NCI-H2081 (cell line): ENCODE measurements at places on chromosomes 7 and 10.

DNA sequence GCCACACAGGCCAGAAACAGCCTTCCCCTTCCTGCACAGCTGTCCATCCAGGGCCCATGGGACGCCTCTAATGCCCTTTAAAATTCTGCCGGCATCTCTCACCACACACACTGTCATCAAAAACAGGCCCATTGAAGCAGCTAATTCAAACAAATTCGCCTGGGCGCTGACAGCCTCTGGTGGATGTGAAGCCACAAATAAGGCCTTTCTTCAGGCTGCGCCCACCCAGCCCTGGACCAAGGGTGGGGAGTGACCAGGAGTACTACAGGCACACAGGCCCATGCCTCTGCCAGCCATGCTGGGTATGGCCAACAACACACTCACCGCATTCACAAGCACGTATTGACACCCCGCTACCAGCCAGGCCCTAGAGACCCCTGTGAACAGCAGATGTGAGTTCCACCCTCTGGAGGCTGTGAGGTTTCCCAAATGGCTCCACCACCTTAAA is 54.6 kb downstream of the SLIT1 start:
- no peak for DNase-seq

- no peak for DNase-seq
These were observed 99.6 kb downstream of the JMJD1C start for GRCh38 chr10:63365976-63366765.

- no peak for DNase-seq
These were observed 24.6 kb upstream of the EIF4H start for GRCh38 chr7:74149603-74150002.

- DNase-seq, result peak; percentile 50
These were observed 167.1 kb downstream of the NEURL1 start for GRCh38 chr10:103660364-103661197.

GRCh38 chr10:12187321-12187905 is 8.3 kb downstream of the NUDT5 start:
- DNase-seq, result no peak

- DNase-seq, result no peak
These were observed 166.4 kb downstream of the SLIT1 start for GRCh38 chr10:97019213-97019844.

DNA sequence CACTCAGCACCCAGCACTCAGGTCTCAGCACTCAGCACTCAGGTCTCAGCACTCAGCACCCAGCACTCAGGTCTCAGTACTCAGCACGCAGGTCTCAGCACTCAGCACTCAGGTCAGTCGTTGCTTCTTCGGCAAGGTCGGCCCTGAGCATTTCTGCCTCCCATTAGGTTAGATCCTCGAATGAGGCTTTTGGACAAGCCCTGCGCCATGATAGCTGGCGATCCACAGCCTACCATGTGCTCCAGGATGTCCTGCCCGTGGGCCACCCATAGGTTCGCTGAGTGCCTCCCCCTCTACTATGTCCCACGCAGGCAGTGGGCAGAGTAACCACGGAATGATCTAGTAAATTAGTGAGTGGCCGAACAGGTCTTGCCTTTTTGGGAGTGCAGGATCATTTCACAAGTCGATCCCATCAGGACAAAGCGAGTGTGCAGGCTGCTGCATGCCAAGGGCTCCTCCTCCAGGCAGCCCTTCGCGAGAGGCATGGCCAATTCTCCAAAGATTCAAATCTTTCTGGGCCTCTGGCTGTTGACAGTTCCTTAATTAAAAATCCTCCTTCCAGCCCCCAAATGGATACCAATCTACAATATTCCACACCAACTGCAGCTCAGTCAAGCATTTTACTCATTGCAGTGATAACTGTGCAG is 206.3 kb downstream of the ADARB2 start:
- no peak for DNase-seq

GRCh38 chr10:5645944-5646617 is 20.3 kb downstream of the ASB13 start:
- no peak for DNase-seq

DNA sequence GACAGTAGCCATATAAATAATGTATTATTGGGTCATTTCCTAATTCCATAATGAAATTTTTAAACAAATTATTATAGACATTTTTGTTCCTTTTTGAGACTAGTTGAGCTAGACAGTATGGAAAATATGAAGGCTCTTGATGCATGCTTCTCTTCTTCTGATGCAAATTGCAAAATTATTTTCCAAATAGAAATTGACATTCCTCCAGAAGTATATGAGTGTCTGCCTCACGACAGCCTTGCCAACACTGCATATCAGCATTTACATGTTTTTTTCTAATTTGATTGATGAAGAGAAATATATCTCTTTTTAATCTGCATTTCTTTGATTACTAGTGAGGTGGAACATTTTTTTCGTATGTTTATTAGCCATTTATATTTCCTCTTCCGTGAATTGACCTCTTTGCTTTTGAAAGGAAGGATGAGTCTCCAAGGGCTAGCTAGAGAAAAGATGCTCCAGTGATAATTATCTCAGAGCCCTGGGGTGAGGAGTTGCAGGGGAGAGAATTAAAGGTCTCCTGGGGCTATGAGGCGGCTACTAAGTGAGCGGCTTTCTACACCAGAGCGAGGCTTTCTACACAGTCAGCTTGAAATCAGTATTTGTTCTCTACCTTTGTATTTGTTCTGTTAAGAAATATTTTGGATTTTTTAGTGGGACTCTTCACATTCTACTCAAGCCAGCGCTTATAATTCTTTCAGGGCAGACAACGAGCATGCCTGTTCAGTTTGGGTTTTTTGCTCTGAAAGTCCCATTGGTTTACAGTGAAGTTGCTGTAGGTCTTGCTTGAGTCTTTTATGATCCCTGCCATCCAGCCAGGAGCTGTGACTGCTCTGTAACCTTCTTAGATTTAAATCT is 712.2 kb upstream of the GALNT17 start:
- no peak for DNase-seq

DNA sequence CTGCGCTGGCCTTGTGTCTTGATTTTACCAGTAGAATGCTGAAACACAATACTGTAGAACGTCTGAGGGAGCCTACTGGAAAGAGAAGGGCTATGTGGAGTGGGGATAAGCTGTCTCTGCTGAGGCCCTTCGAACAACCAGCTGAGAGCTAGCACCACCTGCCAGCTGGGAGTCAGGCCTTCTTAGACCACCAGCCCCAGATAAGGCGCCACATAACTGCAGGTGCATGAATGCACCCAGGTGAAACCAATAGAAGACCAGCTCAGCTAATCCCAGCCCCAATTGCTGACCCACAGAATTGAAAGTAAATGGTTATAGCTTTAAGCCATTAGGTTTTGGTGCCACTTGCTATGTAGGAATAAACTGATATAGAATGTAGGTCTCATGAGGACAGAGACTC is 438.4 kb downstream of the ADRA2A start:
- DNase-seq, result no peak

DNA sequence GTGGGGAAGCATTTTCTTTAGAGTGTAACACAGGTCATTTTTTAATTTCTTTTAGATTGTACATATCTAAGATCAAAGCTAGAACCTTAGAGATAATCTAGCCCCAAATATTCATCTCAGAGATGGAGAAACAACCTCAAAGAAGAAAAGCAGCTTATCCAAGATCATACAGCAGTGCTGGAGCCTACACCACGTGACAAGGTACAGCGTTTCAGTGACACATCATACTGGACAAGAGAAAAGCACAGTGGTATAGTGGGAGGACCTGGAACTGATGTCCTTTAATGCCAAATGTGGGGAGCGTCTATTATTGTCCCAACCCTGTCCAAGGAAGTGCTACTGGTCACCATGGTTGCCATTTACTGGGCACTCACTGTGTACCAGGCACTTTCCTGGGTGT is 445.8 kb downstream of the RPS24 start:
- DNase-seq, result no peak

GRCh38 chr7:31000161-31000693 is 36.5 kb downstream of the GHRHR start:
- DNase-seq, result no peak
